ENCODE measurements at places on chromosomes 2 and 18. TPM values are rescaled to one million over a fixed set of nuclear protein-coding genes. Genes with fewer than 3 reads are reported as not detected.
A peak's percentile ranks its signal among the peaks of the same experiment; 100 is the strongest.

GALR1 gene
- not detected for total RNA-seq

SERPINB13 gene
- not detected for total RNA-seq

GKN2 gene
- total RNA-seq, result not detected

KIF3C gene
- total RNA-seq, result 7.1 TPM

ALPG gene
- 2.5 TPM for total RNA-seq

CKAP2L gene
- 23.6 TPM for total RNA-seq

BOLL gene
- not detected for total RNA-seq

MROH2A gene
- total RNA-seq, result not detected

MC4R gene
- not detected for total RNA-seq

SLC40A1 gene
- total RNA-seq, result 109 TPM

COL3A1 gene
- 29.2 TPM for total RNA-seq

ACTR1B gene
- 41.1 TPM for total RNA-seq

DNA sequence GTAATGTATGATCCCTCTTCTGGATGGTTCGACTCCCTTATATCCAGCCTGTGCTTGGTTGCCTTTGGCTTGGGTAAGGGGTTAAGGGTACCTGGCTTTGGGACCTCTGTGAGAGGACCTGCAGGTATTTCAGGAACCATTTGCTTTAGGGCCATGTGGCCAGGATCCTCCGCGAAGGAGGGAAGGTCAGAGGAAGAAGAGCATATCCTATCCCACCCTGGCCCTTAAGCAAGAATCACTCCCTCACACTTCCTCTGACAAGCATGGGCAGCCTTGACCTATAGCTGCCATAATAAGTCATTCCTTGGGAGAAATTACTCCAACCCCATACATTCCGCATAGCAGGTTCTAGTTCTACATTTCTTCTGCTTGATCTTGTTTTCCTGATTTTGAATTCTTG is 59.1 kb upstream of the TXNDC2 start:
- peaks cover 28% of the 10 kb centered on the region for H3K4me1 ChIP-seq
- H3K27me3 ChIP-seq, result no peaks in the 10 kb centered on the region
- H3K27ac ChIP-seq, result peak overlapping the region; percentile 52
- DNase-seq, result no peak
- no peak overlapping the region for H3K4me3 ChIP-seq

- DNase-seq, result no peak
- no peaks in the 10 kb centered on the region for H3K27me3 ChIP-seq
- H3K4me1 ChIP-seq, result no peaks in the 10 kb centered on the region
- no peak overlapping the region for H3K27ac ChIP-seq
- no peak overlapping the region for H3K4me3 ChIP-seq
Observed at GRCh38 chr18:33720133-33720532, 142.1 kb downstream of the ASXL3 start.

GRCh38 chr2:19573784-19574183 is 215.4 kb upstream of the OSR1 start:
- H3K36me3 ChIP-seq, result no peaks in the 10 kb centered on the region
- H3K27me3 ChIP-seq, result no peaks in the 10 kb centered on the region
- H3K4me3 ChIP-seq, result no peak overlapping the region
- no peak overlapping the region for H3K27ac ChIP-seq

GRCh38 chr2:119657466-119658145 is 21.4 kb upstream of the TMEM177 start:
- no peaks in the 10 kb centered on the region for H3K4me1 ChIP-seq
- H3K27me3 ChIP-seq, result no peaks in the 10 kb centered on the region
- no peaks in the 10 kb centered on the region for H3K36me3 ChIP-seq
- no peak for DNase-seq
- no peak overlapping the region for H3K4me3 ChIP-seq

DNA sequence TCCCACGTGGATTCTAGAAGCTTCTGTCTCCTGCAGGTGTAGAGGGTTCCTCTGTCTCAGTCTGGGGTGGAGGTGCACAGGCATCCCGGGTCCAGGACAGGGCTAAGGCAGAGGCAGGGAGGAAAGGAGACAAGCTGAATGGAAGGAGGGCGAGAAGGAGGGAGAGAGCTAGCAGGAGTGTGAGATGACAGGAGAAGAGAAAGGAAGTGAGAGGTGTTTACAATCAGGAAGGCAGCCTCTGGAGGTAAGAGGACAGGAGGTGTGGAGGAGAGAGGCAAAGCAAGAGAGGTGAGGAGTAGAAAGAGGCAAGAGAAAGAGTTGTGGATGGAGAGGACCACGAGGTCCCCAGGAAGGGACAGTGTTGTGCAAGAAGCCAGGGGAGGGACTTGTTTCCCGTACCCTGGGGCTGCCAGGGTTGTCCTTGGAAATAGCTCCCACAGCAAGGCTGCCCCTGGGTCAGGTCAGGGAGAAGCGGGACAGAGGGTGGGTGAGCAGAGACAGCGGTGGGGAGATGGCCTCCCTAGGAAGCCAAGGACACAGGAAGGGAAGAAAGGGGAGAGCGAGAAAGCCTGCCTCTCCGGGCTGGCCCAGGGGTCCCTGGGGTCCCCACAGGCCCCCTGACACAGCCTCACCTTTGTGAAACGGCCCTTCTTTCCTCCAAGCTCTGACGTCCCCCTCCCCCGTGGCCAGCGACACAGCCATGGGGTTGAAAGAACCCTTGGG is 136.9 kb downstream of the CYP26B1 start:
- DNase-seq, result no peak
- H3K4me3 ChIP-seq, result no peak overlapping the region
- H3K36me3 ChIP-seq, result no peaks in the 10 kb centered on the region
- H3K4me1 ChIP-seq, result peaks cover 13% of the 10 kb centered on the region

GRCh38 chr18:61503688-61504087 is 170.5 kb downstream of the CDH20 start:
- H3K36me3 ChIP-seq, result no peaks in the 10 kb centered on the region
- no peak overlapping the region for H3K27ac ChIP-seq
- no peak overlapping the region for H3K4me3 ChIP-seq
- no peak for DNase-seq
- no peaks in the 10 kb centered on the region for H3K4me1 ChIP-seq

DNA sequence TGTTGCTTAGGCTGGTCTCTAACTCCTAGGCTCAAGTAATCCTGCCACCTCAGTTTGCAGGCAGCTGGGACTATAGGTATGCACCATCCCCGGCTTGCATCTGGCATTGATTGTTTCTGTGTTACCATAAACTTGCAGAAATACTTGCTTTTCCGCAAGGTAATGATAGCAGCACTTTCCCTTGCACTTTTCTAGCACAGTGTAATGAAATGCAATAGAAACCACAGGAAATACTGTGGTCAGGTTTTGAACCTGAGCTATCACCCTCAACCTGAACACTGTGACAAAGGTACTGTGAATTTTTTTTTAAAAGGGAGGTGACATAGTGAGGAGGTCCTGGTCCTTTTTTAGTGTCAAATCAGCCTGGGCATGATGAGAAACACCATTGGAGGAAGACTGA is 38.3 kb downstream of the DHRS9 start:
- H3K4me3 ChIP-seq, result no peak overlapping the region
- no peak overlapping the region for H3K27ac ChIP-seq
- DNase-seq, result no peak
- peaks cover 3% of the 10 kb centered on the region for H3K4me1 ChIP-seq
- H3K36me3 ChIP-seq, result no peaks in the 10 kb centered on the region

- peaks cover 12% of the 10 kb centered on the region for H3K4me1 ChIP-seq
- no peaks in the 10 kb centered on the region for H3K36me3 ChIP-seq
- no peak for DNase-seq
- no peak overlapping the region for H3K27ac ChIP-seq
- no peaks in the 10 kb centered on the region for H3K27me3 ChIP-seq
- no peak overlapping the region for H3K4me3 ChIP-seq
Observed at GRCh38 chr2:159785195-159785594, 12.8 kb downstream of the CD302 start.

DNA sequence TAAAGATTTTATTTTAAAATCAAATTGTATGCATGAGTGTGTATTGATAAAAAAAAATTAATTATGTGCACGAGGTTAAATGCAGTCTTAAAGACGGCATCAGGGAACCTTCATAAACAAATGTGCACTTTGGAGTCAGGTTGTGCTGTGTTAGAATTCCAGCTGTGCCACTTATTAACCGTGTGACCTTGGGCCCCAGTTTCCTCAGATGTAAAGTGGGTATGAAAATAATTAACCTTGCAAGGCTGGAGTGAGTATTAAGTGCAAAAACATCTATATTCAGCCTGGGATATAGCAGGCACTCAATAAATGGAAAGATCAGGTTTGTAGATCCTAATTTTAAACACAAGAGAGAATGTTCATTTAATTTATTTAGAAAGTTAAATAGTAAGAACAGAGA is 14.5 kb upstream of the MYCN start:
- DNase-seq, result no peak
- peaks cover 11% of the 10 kb centered on the region for H3K4me1 ChIP-seq
- no peak overlapping the region for H3K27ac ChIP-seq
- no peak overlapping the region for H3K4me3 ChIP-seq

GRCh38 chr2:46530639-46531038 is 51.3 kb downstream of the TMEM247 start:
- H3K27ac ChIP-seq, result no peak overlapping the region
- H3K4me1 ChIP-seq, result no peaks in the 10 kb centered on the region
- H3K36me3 ChIP-seq, result no peaks in the 10 kb centered on the region
- DNase-seq, result no peak
- no peak overlapping the region for H3K4me3 ChIP-seq

DNA sequence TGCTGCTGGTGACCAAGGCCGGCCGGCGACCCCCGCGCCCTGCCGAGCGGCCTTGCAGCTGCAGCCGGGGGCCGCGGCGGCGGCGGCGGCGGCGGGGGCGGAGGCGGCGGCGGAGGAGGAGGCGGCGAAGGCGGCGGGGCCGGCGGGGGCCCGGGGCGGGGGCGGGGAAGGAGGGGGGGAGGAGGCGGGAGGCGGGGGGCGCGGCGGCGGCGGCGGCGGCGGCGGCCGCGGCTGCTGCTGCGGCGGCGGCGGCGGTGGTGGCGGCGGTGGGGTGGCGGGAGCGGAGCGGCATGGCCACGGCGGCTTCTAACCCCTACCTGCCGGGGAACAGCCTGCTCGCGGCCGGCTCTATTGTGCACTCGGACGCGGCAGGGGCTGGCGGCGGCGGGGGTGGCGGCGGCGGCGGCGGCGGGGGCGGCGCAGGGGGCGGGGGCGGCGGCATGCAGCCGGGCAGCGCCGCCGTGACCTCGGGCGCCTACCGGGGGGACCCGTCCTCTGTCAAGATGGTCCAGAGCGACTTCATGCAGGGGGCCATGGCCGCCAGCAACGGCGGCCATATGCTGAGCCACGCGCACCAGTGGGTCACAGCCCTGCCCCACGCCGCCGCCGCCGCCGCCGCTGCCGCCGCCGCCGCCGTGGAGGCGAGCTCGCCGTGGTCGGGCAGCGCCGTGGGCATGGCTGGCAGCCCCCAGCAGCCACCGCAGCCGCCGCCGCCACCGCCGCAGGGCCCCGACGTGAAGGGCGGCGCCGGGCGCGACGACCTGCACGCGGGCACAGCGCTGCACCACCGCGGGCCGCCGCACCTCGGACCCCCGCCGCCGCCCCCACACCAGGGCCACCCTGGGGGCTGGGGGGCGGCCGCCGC is 1.5 kb downstream of the POU3F3 start:
- no peak overlapping the region for H3K27ac ChIP-seq
- peaks cover 9% of the 10 kb centered on the region for H3K27me3 ChIP-seq
- H3K36me3 ChIP-seq, result no peaks in the 10 kb centered on the region
- H3K4me1 ChIP-seq, result peaks cover 7% of the 10 kb centered on the region
- DNase-seq, result no peak

DNA sequence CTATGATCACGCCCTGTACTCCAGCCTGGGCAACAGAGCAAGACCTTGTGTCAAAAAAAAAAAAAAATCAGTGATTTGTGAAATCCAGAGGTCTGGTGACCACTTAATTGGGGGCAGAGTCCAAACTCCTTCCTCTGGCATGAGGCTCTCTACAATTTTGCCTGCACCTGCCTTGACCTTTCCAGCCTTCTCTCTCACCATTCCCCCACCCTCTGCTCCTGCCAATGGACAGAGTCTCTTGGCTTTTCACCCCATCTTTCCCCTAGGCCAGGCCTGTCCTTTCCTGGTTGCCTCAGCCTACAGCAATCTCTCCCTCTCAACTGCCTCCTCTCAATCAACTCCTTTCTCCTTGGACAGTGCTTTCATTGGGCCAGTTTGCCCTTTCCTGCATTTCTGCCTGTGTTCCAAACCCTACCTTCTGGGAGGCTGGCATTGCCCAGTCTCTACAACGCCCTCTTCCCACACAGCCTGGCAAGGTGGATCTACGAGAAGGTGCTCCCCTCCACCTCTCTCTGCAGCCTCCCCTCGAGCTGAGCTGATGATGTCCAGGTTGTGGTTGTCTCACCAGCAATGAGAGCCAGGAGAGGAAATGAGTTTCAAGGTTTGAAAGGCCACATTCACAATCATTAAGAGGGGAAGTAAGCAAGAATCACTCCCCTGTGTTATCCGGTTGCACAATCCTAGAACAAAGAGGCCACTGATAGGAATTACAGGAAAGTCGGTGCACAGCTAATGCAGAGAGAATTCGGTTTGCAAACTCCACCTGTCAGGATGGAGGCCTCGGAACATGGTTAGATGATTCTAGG is 39.5 kb upstream of the NPAS2 start:
- H3K4me3 ChIP-seq, result no peak overlapping the region
- peak overlapping the region; percentile 94 for H3K27ac ChIP-seq
- no peaks in the 10 kb centered on the region for H3K27me3 ChIP-seq
- H3K4me1 ChIP-seq, result peaks cover 36% of the 10 kb centered on the region

DNA sequence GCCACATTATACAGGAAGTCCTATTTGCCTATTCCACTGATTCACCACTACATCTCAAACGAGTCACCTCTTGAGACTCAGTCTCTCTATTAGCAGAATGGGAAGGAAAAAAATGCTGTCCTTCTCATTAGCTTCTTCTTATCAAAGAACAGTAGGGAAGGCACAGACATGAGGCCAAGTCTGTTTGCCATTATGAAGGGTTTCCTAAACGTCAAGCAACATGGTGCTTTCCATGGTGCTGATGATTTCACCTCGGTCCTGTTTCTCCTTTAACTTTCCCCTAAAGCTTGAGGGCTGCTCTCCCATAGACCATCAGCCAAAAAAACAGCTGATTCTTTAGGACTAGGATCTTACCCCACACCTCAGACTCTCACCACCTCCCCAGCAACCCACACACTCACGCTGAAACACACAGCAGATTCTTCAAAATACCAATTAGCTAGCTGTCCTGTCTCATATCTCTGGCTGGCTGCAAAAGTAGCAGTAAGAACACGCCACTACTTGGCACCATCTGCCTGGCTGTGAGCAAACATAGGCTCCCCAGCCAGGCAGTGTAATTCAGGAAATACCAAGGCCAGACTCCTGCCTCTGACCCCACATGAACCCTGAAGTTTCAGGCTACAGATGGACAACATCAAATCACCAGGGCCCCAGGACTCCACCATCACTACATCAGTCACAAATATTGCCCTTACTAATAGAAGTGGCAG is 30.5 kb downstream of the GALNT14 start:
- no peaks in the 10 kb centered on the region for H3K36me3 ChIP-seq
- no peak overlapping the region for H3K27ac ChIP-seq
- no peaks in the 10 kb centered on the region for H3K27me3 ChIP-seq

- DNase-seq, result peak; percentile 6
- peak overlapping the region; percentile 51 for H3K4me3 ChIP-seq
- no peaks in the 10 kb centered on the region for H3K4me1 ChIP-seq
- H3K36me3 ChIP-seq, result peaks cover 4% of the 10 kb centered on the region
- peak overlapping the region; percentile 99 for H3K27ac ChIP-seq
- H3K27me3 ChIP-seq, result no peaks in the 10 kb centered on the region
Observed at GRCh38 chr2:96305979-96306308, 598 bp upstream of the SNRNP200 start.

- H3K36me3 ChIP-seq, result peaks cover 1% of the 10 kb centered on the region
- no peak for DNase-seq
- H3K27ac ChIP-seq, result no peak overlapping the region
Observed at GRCh38 chr2:173231042-173231441, 123.6 kb upstream of the CDCA7 start.

- no peak overlapping the region for H3K4me3 ChIP-seq
- H3K27me3 ChIP-seq, result no peaks in the 10 kb centered on the region
- H3K27ac ChIP-seq, result no peak overlapping the region
- no peak for DNase-seq
- H3K4me1 ChIP-seq, result no peaks in the 10 kb centered on the region
Observed at GRCh38 chr2:34547340-34547739, 948.2 kb upstream of the FAM98A start.

Measured in Caco-2 (cell line).